ENCODE measurements at places on chromosomes 13 and 19.

DNA sequence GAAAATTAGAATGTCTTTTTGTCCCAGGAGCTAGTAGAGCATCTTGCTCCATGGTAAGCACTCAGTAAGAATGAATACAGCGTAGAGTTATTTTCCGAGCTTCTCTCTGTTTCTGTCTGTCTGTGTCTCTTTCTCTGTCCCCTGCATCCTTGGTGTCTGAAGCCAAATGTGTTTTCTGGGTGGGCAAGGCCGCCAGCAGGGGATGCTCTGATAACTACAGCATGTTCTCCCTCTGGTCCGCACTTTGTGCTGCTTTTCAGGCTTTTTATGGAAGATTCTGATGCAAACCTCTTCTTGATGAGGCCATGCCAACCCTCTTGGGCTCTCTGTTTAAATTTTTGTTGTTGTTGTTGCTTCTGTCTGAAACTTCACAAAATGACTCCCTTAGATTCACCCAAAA, 142.8 kb upstream of the UBL3 start:
- no peak for DNase-seq
- H3K4me3 ChIP-seq: no peak overlapping the region
- no peaks in the 10 kb centered on the region for H3K27me3 ChIP-seq
- H3K4me1 ChIP-seq: peaks cover 3% of the 10 kb centered on the region

- no peaks in the 10 kb centered on the region for H3K27me3 ChIP-seq
- H3K27ac ChIP-seq: no peak overlapping the region
- H3K4me3 ChIP-seq: no peak overlapping the region
- no peak for DNase-seq
- H3K4me1 ChIP-seq: no peaks in the 10 kb centered on the region
Observed at GRCh38 chr13:60584976-60585375, 188.0 kb downstream of the TDRD3 start.

DNA sequence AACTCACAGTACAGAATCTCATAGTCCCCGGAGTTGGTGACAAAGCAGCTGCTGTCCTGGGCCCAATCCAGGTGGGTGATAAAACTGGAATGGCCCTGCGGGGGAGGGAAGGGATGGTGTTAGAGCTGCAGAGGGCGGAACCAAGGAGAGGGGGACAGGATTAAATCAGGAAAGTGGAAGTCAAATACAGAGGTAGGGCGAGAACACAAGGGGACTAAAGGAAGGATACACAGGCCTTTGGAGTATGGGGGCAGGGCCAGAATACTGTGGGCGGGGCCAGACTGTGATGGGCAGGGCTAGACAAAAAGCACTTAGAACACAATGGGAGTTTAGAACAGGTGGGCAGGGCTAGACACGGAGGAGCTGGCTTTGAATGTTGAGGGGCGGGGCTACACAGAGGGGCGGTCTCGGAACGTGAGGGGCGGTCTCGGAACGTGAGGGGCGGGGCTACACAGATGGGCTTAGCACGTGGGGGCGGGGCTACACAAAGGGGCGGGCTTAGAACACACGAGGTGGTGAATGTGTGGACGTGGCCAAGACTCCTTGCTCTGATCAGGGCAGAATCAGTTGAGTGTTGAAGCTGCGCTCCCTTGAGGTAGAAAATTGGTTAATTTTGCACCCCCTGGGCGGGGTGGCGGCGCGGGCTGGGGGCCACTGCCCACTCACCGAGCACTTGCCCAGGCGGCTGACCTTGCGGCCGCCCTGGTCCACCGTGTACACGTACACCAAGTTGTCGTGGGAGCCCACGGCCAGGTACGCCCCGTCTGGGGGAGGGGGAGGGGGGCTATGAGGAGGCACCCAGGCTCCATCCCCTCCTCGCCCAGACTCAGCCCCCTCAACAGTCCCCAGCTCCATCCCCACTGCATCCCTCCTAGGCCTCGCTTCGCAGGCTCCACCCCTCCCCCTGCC, 14.0 kb upstream of the GPR4 start:
- H3K4me3 ChIP-seq: no peak overlapping the region
- DNase-seq: peak; percentile 86
- H3K36me3 ChIP-seq: no peaks in the 10 kb centered on the region
- no peaks in the 10 kb centered on the region for H3K4me1 ChIP-seq

GRCh38 chr13:49681842-49682435, 9.3 kb downstream of the EBPL start:
- H3K36me3 ChIP-seq: no peaks in the 10 kb centered on the region
- no peaks in the 10 kb centered on the region for H3K27me3 ChIP-seq
- H3K4me3 ChIP-seq: no peak overlapping the region
- H3K27ac ChIP-seq: peak overlapping the region; percentile 5
- H3K4me1 ChIP-seq: no peaks in the 10 kb centered on the region

GRCh38 chr19:2944403-2944774, 382 bp downstream of the ZNF77 start:
- H3K36me3 ChIP-seq: no peaks in the 10 kb centered on the region
- peak overlapping the region; percentile 96 for H3K4me3 ChIP-seq
- H3K27ac ChIP-seq: peak overlapping the region; percentile 76
- no peak for DNase-seq
- peaks cover 6% of the 10 kb centered on the region for H3K4me1 ChIP-seq

- no peaks in the 10 kb centered on the region for H3K36me3 ChIP-seq
- no peak for DNase-seq
- H3K4me1 ChIP-seq: no peaks in the 10 kb centered on the region
- H3K4me3 ChIP-seq: no peak overlapping the region
- H3K27ac ChIP-seq: no peak overlapping the region
- H3K27me3 ChIP-seq: no peaks in the 10 kb centered on the region
Observed at GRCh38 chr13:107170270-107170931, 602.5 kb upstream of the ARGLU1 start.

GRCh38 chr13:28316836-28317235, 178.1 kb downstream of the FLT1 start:
- no peaks in the 10 kb centered on the region for H3K36me3 ChIP-seq
- no peaks in the 10 kb centered on the region for H3K27me3 ChIP-seq
- no peak overlapping the region for H3K4me3 ChIP-seq
- H3K4me1 ChIP-seq: no peaks in the 10 kb centered on the region

GRCh38 chr19:39135701-39136100, 10.1 kb downstream of the PAK4 start:
- H3K27ac ChIP-seq: no peak overlapping the region
- H3K27me3 ChIP-seq: no peaks in the 10 kb centered on the region
- DNase-seq: no peak
- H3K4me3 ChIP-seq: no peak overlapping the region

DNA sequence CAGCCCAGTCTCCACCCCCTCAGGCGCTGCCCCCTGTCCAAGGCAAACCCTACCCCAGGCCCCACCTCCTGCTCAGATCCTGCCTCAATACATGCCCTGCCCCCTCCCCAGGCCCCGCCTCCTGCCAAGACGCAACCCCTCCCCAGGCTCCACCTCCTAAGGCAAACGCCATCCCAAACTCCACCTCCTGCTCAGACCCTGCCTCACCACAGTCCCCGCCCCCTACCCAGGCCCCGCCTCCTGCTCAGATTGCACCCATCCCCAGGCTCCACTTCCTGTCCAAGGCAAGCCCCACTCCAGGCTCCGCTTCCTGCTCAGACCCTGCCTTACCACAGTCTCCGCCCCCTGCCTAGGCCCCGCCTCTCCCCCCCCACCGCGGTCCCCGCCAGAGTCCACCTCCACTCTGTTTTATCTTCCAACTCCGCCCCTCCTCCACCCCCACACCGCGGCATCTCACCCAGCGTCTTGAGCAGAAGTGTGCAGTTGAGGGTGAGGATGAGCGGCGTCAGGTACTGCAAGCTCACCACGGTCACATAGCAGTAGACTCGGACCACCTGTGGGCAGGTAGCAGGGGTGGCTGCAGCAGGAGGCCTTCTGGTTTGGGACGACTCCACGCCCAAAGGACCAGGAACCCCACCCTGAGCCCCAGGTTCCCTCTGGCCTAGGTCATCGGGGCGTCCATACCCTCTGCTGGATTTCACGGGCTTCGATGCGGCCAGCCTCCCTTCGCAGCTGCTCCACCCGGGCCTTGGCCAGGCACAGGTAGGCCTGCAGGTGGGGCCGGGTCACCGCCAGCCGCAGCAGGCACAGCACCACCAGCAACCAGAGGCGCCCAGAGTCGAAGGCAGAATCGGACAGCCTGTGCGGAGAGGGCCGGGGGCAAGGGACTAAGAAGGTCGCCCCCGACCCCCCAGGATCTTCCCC, 17.7 kb downstream of the TMEM161A start:
- H3K4me1 ChIP-seq: no peaks in the 10 kb centered on the region
- H3K36me3 ChIP-seq: no peaks in the 10 kb centered on the region
- H3K27me3 ChIP-seq: no peaks in the 10 kb centered on the region
- DNase-seq: peak; percentile 96

DNA sequence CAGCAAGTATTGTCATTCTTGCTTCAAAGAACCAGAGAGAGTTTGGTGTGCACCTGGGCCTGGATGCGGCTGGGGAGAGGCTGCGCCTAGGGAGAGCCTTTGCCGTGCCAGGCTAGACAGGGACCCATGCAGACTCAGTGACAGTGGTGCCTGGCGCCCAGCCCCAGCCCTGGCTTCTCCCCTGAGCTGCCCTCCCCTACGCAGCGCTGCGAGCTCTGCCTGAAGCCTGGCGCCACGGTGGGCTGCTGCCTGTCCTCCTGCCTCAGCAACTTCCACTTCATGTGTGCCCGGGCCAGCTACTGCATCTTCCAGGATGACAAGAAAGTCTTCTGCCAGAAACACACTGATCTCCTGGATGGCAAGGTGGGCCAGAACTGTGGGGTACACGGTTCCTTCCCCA, 12.0 kb downstream of the KMT2B start:
- H3K36me3 ChIP-seq: no peaks in the 10 kb centered on the region
- H3K27ac ChIP-seq: no peak overlapping the region
- DNase-seq: no peak
- H3K4me3 ChIP-seq: no peak overlapping the region
- no peaks in the 10 kb centered on the region for H3K4me1 ChIP-seq

DNA sequence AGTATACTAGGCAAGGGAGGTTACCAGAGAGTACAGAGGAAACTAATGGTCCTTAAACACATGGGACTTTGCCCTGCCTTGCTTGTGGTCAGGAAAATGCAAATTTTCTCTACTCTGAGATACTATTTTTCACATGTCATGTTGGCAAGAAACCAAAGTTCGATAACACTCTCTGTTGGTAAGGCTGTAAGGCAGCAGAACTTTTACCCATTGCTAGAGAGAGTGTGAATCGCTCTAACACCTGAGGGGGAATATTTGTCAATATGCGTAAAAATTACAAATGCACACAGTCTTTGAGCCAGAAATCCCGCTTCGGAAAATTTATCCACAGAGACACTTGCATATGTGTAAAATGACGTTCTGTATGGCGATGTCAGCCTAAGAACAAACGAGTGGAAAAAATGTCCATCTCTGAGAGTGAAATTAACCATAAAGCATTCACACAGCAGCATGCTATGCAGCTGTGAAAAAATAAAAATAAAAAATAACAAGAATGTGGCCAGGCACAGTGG, 9.5 kb upstream of the RFX1 start:
- no peak for DNase-seq
- no peak overlapping the region for H3K27ac ChIP-seq
- H3K4me1 ChIP-seq: no peaks in the 10 kb centered on the region
- no peaks in the 10 kb centered on the region for H3K36me3 ChIP-seq

DNA sequence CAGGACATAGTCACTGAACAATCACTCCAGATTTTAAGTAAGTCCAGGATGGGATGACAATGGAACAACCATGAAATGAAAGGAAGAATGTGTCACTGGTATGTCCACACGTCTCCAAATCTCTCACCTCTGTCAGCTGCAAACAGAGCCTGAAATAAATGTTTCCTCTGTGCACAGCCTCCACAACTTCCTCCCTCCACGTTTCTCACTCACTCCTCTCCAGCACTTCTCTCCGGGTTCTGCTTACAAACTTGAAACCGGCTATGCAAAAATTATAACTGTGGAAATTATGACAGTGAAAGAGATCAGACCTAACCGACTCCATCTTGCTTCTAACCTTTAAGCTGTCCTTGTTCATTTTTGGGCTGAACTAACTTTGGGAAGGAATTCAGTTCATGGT, 35.0 kb upstream of the ALOX5AP start:
- H3K27me3 ChIP-seq: no peaks in the 10 kb centered on the region
- H3K4me3 ChIP-seq: no peak overlapping the region
- no peak overlapping the region for H3K27ac ChIP-seq
- no peaks in the 10 kb centered on the region for H3K36me3 ChIP-seq
- H3K4me1 ChIP-seq: no peaks in the 10 kb centered on the region
- no peak for DNase-seq

DNA sequence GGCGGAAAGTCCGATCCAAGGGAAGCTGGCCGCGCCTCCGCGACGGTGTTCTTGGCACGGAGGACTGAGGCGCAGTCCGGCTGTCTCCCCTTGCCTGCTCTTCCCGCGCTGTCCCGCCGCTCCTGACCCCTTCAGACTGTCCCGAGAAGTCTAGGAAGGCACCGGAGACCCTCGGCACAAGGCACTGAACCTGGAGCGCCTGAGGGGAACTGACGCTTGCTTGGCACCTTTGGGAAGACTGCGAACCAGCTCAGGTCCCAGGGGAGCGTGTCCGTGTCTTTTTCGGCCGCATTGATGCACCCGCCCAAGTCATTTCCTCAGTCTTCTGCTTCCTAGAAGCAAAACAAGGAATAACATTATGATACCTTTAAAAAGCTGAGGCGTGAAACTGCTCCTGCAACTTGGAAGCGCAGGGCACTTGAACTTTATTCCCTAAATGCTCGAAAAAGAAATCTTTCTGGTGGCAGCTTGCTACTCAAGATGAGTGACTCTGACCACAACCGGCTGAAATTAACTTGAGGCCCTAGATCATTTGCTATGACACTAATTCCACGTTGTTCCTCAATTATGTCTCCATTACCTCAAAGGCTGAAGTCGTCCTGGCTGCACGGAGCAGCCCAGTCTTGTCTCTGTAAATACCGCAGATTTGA, 735 bp upstream of the FLT1 start:
- H3K4me3 ChIP-seq: peak overlapping the region; percentile 20
- H3K27me3 ChIP-seq: peaks cover 3% of the 10 kb centered on the region
- no peak for DNase-seq
- H3K36me3 ChIP-seq: no peaks in the 10 kb centered on the region
- H3K27ac ChIP-seq: peak overlapping the region; percentile 65

DNA sequence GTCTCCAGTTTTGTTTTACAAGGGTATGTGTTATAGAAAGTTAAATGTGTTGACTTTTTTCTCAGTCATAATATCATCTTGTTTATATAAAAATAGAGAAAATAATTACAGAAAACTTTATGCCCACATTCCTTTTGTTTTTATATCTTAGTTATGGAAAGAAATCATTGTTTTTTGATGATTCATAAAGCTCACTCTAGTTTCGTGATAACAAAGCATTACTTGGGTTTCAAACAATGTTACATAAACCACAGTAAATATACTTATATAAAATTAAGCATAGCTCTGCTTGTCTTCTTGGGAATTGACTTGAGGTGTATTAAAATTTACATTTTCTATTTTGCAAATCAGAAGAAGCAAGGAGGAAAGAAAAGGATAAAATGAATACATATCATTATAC, 111.8 kb downstream of the SGCG start:
- DNase-seq: no peak
- H3K27ac ChIP-seq: no peak overlapping the region
- no peaks in the 10 kb centered on the region for H3K4me1 ChIP-seq
- no peaks in the 10 kb centered on the region for H3K27me3 ChIP-seq
- H3K4me3 ChIP-seq: no peak overlapping the region
- no peaks in the 10 kb centered on the region for H3K36me3 ChIP-seq

Data from uterus (tissue), 4 donors.